Endodermal cell (in vitro differentiated cells): ENCODE measurements at places on chromosomes 7 and 10. TPM values are rescaled to one million over a fixed set of nuclear protein-coding genes. Genes with fewer than 3 reads are reported as not detected.

- H3K36me3 ChIP-seq: peaks cover 4% of the 10 kb centered on the region
- no peak for DNase-seq
- H3K27me3 ChIP-seq: no peaks in the 10 kb centered on the region
- H3K4me3 ChIP-seq: peak overlapping the region; percentile 95
Observed at GRCh38 chr10:87867453-87867852, 4.0 kb downstream of the PTEN start.

- no peaks in the 10 kb centered on the region for H3K4me1 ChIP-seq
- no peak overlapping the region for H3K4me3 ChIP-seq
- no peak for DNase-seq
- no peak overlapping the region for H3K27ac ChIP-seq
- no peaks in the 10 kb centered on the region for H3K36me3 ChIP-seq
- no peaks in the 10 kb centered on the region for H3K27me3 ChIP-seq
Observed at GRCh38 chr10:131830446-131831130, 70.2 kb upstream of the PPP2R2D start.

GRCh38 chr10:24518981-24519597, 204.6 kb downstream of the ARHGAP21 start:
- peaks cover 24% of the 10 kb centered on the region for H3K36me3 ChIP-seq
- H3K4me3 ChIP-seq: no peak overlapping the region
- H3K4me1 ChIP-seq: no peaks in the 10 kb centered on the region
- H3K27ac ChIP-seq: no peak overlapping the region

DNA sequence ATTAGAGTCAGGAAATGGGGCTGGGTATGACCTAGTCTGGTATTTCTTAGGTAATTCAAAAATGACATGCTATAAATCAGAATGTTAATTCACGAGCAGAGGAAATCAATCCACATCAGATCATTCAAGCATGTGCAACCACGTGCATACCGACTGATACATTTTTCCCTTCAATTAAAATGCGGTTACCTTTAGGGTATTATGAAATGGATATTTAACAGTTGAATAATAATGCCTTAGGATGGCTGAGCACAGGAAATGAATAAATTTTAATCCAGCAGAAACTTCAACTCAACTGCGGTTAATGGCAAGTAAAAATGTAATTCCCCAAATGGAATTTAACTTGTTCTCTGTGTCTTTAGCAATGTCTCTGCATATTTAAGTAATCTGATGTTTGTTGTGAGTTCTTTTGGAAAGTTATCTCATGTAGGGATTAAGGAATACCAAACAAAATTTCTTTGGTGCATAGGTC, 9.2 kb downstream of the CPA2 start:
- H3K27ac ChIP-seq: no peak overlapping the region
- DNase-seq: no peak
- no peaks in the 10 kb centered on the region for H3K27me3 ChIP-seq
- H3K4me3 ChIP-seq: no peak overlapping the region

- no peak overlapping the region for H3K4me3 ChIP-seq
- peaks cover 7% of the 10 kb centered on the region for H3K4me1 ChIP-seq
- H3K27ac ChIP-seq: no peak overlapping the region
- no peak for DNase-seq
- peaks cover 11% of the 10 kb centered on the region for H3K27me3 ChIP-seq
Observed at GRCh38 chr7:94295850-94296249, 98.8 kb upstream of the COL1A2 start.

DNA sequence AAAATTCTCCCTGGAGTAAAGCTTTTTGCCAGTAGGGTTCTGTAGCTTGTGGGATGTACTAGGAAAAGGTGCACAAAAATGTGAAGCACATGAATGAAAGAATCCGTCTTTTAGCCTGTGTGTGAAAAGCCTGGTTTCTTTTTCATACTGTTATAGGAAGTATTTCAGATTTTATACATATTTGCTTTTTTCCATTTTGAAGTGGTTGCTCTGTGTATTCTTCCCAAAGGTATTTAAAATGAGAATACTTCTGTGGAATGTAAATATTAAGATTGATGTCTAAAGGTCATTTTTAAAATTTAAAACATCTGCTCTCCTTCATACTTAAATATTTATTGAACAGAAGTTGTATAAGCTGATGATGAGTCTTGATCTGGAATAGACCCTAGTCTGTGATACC, 96.8 kb downstream of the CDK14 start:
- H3K27me3 ChIP-seq: peaks cover 25% of the 10 kb centered on the region
- peaks cover 6% of the 10 kb centered on the region for H3K4me1 ChIP-seq
- no peak for DNase-seq
- H3K36me3 ChIP-seq: no peaks in the 10 kb centered on the region

- peak within 1 kb of the TSS; percentile 79 for H3K4me3 ChIP-seq
- H3K27me3 ChIP-seq: peaks cover 66% of the 10 kb centered on the region
- H3K36me3 ChIP-seq: no peaks in the 10 kb centered on the region
- DNase-seq: peak; percentile 88
Observed at GRCh38 chr10:114239117-114239993, at the start of gene VWA2. VWA2 (plus strand) TSS chr10:114239254; CDS start chr10:114248714, 9,460 bp downstream.

- no peak overlapping the region for H3K27ac ChIP-seq
- no peaks in the 10 kb centered on the region for H3K36me3 ChIP-seq
- DNase-seq: no peak
- H3K4me3 ChIP-seq: no peak overlapping the region
- peaks cover 23% of the 10 kb centered on the region for H3K27me3 ChIP-seq
Observed at GRCh38 chr7:30468041-30468440, 10.5 kb downstream of the NOD1 start.

DNA sequence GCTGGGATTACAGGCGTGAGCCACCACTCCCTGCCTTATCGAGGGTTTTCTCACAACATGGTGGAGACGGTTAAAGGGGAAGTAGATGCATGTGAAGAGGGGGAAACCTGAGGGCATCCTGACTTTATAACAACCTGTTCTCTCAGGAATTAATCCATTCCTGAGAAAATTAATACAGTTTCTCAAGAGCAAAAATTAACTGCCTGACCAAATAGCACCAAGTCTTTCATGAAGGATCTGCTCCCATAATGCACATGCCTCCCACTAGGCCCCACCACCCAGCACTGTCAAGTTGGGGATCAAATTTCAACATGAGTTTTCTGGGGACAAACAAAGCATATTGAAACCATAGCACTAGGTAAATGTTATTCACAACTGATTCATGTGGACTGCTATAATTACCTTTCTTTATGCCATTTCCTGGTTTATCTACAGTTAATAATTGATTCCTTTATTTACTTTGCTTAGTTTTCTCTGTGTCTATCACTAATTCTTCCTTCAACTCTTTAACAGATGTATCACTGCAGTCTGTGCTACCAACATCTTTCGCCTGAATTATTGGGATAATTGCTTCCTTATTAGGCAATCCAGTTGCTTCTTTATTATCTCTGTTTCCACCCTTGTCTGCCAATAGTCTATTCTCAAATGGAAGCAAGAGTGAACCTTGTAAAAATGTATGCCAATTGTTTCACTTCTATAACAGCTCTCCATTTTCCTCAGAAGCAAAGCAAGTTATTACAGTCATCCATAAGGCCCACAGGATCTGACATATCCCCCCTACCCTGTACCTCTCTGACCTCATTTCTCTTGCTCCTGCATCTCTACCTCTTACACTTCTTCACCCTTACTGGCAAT, 12.9 kb upstream of the MICU1 start:
- no peak for DNase-seq
- peak overlapping the region; percentile 38 for H3K4me3 ChIP-seq
- H3K4me1 ChIP-seq: no peaks in the 10 kb centered on the region
- no peak overlapping the region for H3K27ac ChIP-seq
- no peaks in the 10 kb centered on the region for H3K36me3 ChIP-seq

DNA sequence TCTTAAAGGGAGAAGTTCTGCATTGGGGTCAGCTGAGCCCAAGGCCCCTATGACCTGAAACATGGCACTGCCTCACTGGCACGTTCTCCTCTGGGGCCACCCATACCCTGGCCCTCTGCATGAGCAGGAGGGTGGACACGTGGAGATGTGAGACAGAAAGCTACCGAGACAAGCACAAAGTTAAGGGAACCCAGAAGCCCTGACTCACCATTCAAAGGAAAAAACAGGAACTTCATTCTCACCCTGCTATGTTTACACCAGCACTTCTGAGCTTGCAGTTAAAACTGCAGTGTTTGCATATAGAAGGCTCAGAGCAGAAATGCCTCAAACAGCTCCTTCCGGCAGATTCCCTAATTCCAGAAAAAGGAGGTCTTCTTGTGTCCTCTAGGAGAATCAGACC, 41.7 kb downstream of the DENND11 start:
- H3K27ac ChIP-seq: no peak overlapping the region
- no peak overlapping the region for H3K4me3 ChIP-seq
- H3K36me3 ChIP-seq: peaks cover 9% of the 10 kb centered on the region
- no peaks in the 10 kb centered on the region for H3K27me3 ChIP-seq
- no peaks in the 10 kb centered on the region for H3K4me1 ChIP-seq
- DNase-seq: no peak

DNA sequence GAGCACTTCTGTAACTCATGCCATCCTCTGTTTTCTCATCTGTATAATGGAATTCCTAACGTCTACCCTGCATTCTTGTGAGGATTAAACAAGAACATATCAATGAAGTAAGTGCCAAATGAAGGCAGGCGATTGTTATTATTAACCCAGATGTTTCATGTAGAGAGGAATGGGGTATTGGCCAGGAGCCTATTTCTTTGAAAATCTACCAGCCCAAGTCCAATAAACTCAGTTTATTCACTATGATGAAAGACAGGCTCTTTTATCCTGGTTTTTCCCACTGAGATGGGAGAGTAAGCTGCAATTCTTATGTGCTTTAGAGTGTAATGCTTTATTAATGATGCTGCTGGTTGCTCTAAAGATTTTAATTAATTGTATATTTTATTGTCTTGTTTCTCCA, 9.6 kb downstream of the CTTNBP2 start:
- H3K27me3 ChIP-seq: no peaks in the 10 kb centered on the region
- DNase-seq: no peak
- H3K36me3 ChIP-seq: no peaks in the 10 kb centered on the region
- H3K27ac ChIP-seq: no peak overlapping the region
- H3K4me3 ChIP-seq: no peak overlapping the region
- H3K4me1 ChIP-seq: no peaks in the 10 kb centered on the region

PPP1R17 gene
- 0.36 and 0.44 TPM in 2 replicates for total RNA-seq

VSIR gene
- 0.07 to 0.42 TPM in 2 of 3 replicates, not detected in the other for total RNA-seq

HOXA4 gene
- not detected in 3 replicates for total RNA-seq

HIP1 gene
- total RNA-seq: 60.0 and 70.0 TPM in 2 replicates

PNLIP gene
- total RNA-seq: not detected in 3 replicates

ANKRD7 gene
- total RNA-seq: not detected in 3 replicates

COL26A1 gene
- total RNA-seq: 33.2 to 47.6 TPM (median 47.0 TPM) in 3 replicates

CRHR2 gene
- total RNA-seq: not detected in 3 replicates

EVX1 gene
- 0.28 to 4.9 TPM (median 4.5 TPM) in 3 replicates for total RNA-seq
